Inflammatory macrophage treated with lipopolysaccharide for 1 hour (primary cell): ENCODE measurements at places on chromosomes 2 and 18.

GRCh38 chr2:101883860-101884259, 107.9 kb upstream of the IL1R2 start:
- DNase-seq, result peak; percentile 90

DNA sequence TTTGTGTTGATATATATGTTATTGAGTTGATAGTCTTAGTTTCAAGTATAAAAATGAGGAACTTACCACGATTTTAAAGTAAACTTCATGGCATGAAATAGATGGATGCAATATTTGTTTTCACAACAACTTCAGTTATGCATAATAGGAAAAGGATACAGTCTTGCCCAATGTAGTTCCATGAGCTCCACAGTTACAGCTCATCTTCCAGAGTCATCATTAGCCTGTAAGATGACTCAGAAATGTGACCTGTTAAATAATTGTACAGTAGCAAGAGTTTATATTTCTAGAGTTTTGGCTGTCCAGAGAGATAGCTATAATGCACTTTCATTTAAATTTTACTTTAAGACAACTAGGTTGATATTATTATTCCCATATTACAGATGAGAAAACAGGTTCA, 80.9 kb upstream of the ARHGAP28 start:
- DNase-seq, result no peak

GRCh38 chr18:13615432-13615861, 110.9 kb downstream of the FAM210A start:
- DNase-seq, result peak; percentile 71

DNA sequence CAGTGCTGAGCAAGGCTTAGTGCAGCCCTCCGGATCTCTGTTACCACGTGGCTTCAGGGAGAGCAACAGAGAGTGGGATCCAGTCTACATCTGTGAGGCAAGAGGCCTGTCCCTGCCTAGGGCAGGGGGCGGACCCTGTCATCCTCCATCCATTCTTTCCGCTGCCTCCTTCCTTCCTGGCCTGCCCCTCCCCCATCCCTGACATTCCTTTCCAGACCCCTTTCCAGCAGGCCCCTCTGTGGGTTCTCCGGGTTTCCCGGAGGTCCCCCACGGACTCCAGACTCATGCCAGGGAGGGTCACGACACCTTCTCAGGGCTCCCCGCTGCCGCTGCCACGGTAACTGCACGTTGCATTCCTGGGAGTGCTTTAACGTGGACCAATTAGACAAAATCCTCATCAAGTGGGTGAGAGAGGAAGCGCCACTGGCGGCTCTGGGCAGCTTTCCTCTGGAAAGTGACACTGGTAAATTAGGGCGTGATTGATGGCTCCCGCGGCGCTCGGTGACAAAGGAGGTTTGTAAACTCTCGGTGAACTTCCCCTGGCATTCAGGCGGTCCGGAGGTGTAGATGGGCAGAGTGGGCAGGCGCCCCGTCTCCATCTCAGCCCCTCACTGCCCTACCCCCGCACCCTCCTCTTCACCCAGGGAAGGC, 11.4 kb downstream of the ATOH8 start:
- DNase-seq, result peak; percentile 27

GRCh38 chr2:164882276-164882675, 40.7 kb upstream of the COBLL1 start:
- DNase-seq, result no peak

GRCh38 chr18:10164271-10165071, 250.7 kb downstream of the VAPA start:
- DNase-seq, result no peak

- no peak for DNase-seq
Observed at GRCh38 chr2:235793163-235793752, 299.4 kb downstream of the AGAP1 start.

- no peak for DNase-seq
Observed at GRCh38 chr2:103660947-103661346, 899.1 kb downstream of the TMEM182 start.

DNA sequence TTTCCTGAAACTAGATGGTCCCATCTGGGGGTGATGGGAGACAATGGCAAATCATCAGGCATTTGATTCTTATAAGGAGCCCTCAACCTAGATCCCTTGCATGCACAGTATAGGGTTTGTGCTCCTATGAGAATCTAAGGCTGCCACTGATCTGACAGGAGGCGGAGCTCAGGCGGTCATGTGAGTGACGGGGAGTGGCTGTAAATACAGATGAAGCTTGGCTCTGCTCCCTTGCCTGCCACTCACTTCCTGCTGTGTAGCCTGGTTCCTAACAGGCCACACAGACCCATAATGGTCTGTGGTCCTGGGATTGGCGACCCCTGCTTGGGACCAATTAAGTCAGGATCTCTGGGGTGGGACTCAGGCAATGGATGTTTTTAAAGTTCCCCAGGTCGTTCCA, 293.4 kb downstream of the ZNF521 start:
- no peak for DNase-seq

DNA sequence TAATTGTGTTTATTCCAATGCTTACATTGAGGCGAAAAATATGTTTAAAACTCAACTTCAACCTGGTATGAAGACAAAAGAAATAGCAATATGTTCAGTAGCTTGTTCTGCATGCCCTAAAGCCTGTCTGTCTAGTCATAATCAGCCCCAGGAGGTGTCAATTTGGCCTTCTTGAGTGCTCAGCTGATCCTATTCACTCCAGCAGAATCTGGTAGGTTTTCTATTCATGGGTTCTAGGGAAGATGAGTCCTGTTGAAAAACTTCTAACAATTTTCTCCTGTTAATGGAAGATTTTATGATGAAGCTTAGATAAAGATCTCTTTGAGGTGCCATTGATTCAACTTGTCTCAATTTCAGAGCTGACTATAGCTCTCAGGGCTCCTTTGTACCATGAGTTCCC, 402.0 kb upstream of the UBE2E3 start:
- no peak for DNase-seq

- no peak for DNase-seq
Observed at GRCh38 chr2:98869870-98870269, 66.2 kb downstream of the CRACDL start.

- DNase-seq, result no peak
Observed at GRCh38 chr18:26863122-26863879, 2.2 kb downstream of the AQP4 start.

- DNase-seq, result no peak
Observed at GRCh38 chr2:227460833-227461232, 11.1 kb upstream of the AGFG1 start.

DNA sequence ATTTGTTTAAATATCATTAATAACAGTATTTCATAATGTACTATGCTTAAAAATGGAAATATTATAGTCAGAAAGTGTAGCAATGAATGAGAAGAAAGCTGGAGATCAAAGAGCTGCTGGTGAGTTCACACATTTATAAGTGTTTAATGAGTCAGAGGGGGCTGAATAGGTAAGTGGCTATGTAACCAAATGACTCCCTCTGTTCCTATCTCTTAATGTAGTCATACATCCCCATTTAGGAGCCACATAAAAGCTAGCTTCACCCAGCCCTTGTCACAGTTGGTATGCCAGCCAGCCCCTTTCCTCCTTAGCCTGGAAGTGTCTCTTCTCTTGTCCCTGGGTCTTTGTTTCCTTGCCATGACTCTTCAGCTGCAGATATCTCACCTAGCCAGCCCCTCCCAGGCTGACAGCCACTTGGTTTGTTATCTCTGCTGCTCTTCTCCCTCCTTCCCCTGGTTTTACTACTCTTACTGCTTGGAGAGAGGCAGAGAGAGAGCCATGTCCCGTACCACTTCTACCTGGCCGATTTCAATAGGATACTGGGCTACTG, 438.6 kb upstream of the HNMT start:
- DNase-seq, result no peak

DNA sequence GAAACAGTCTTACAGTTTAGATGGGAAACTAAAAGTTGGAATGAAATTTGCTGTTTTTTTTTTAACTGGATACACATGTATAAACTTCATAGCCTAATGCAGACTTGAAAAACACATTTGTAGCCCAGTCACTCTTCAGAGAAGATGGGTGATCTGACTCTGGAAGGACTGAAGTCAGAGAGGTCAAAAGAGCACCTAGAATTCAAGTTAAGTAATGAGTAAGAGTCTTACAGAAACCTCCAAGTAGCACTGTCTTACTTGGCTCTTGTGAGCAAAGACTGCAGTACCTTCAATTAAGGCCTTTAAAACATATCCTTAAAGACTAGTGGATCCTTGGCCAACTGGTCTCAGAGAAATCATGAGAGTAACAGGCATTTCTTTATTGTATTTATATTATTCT, 41.9 kb downstream of the TRAPPC8 start:
- DNase-seq, result no peak

GRCh38 chr2:18047896-18048657, 169.6 kb downstream of the KCNS3 start:
- no peak for DNase-seq

DNA sequence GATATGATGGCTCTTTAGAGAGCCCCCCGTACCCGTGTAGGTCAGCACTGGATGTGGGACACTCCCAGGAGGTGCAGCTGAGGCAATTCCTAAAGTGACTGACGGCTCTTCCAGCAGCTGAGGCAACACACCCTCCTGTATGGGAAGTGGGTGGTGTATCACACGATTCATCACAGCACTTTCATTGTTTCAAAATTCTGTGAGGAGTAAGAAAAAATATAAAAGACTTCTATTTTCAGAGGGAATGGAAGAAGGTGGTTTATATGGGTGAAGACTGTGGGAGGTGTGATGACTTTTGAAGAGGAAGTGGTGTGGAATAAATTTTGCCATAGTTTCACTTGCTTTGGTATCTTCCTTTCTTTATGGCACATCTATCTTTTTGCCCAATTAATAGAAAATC, 22.3 kb downstream of the QPCT start:
- peak; percentile 69 for DNase-seq

GRCh38 chr2:44077942-44078511, 82.2 kb upstream of the LRPPRC start:
- DNase-seq, result no peak

DNA sequence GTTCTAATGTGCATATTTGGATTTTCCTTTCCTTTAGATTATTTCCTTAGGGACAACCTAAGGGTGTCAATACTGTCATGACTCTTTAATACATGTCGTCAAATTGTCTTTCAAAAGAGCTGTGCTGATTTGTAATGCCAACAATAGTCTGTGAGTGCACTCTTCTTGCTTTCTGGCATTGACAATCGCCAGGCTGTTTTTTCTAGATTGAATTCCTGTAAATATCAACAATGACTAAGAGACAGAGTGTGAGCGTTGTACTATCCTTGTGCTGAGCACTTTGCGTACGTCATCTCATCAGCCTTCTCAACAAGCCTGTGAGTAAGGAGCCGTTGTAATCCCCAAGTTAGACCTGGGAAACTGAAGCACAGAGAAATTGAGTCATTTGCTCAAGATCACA, 96.0 kb downstream of the ACOXL start:
- no peak for DNase-seq

DNA sequence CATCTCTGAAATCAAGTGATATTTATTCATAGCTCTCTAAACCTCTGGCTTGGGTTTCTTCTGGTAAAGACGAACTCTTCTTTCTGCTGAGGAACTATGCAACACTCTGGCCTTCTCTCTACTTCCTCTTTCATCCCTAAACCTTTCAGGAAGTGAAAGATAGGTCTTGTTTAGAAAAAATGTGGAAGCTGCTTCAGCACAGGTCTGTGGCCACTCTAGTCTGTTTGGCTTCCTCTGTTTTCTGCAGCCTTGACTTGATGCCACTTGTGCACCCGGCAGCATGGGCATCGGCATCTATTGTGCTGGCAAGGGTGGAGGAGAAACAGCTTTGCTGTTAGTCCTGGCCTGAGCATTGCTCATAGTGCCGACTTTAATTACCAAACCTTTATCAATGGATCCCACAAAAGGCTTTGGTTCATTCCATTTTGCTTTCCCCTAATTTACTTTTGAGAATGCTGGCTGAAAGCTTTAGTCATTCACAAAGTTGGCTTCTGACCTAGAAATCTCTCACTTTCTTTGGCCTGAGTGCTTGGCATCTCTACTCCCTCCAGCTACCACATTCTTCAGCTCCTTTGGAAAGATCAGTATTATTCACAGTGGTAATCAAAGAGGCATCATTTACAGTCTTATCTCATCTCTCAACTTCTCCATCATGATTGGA, 32.0 kb upstream of the GPR39 start:
- DNase-seq, result peak; percentile 69

DNA sequence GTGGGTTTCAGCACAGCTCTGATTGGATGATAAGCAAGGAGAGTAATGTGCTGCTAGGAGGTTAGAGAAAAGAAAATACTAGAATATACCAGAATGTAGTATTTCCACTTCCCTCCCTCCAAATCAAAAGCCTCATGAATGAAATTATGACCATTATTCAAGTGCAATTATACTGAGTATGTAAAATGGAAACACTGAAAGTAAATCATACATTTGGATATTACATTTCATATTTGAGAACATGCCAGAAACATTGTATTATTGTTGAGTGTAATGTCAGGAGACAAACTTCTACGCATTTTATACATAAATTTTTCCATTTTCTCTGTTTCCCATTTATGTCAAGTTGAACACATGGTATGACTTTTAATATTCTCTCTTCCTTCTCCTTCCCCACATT, 942 bp upstream of the CETN1 start:
- DNase-seq, result no peak

GRCh38 chr2:9885036-9885684, 41.9 kb downstream of the TAF1B start:
- no peak for DNase-seq

DNA sequence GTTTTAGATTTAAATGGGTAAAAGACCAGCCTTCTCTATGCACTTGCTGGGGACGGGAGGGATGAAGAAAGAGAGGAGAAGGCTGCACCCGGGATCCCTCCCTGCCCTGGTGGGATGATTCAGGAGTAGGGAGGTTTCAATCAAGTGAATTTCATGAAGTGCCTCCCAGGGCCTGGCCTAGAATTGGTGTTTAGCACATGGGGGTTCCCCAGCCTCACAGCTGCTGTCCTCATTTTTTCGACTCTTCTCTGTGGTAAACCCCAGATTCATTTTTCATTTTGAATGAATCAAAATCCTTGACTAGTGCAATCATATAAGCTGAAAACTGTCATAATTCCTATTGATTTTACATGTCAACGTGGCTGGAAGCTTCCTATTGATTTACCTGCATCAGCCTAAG, 81.1 kb downstream of the LPIN1 start:
- DNase-seq, result no peak

GRCh38 chr2:62478093-62478580, 27.9 kb downstream of the TMEM17 start:
- DNase-seq, result peak; percentile 22

- no peak for DNase-seq
Observed at GRCh38 chr2:235463893-235464292, 29.9 kb upstream of the AGAP1 start.

GRCh38 chr2:209141142-209141541, 282.7 kb upstream of the MAP2 start:
- DNase-seq, result no peak

DNA sequence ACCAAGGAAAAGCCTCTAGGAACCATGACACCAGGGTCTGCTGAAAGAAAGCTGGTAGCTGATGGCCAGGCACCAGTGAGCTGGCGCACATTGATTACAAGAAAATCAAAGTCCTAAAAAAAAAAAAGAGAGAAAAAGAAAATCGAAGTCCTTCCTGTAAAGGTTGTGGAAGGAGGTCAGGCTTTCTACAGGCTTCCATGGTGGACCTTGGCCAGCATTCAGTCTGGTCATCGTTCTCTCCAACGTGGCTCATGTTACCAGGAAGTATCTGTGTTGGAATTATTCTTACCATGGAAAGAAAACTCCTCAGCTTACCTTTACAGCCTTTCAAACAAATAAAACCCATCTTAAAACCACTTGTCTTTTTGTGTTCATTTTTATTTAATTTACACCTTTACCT, 65.6 kb downstream of the CYB5A start:
- DNase-seq, result no peak

- DNase-seq, result peak; percentile 31
Observed at GRCh38 chr2:54271843-54272627, 16.0 kb upstream of the TSPYL6 start.
